Stimulated activated CD4-positive, alpha-beta T cell treated with anti-CD3 and anti-CD28 coated beads, Interleukin-4, amount 100 ng/mL, for 48 hours (primary cell): ENCODE measurements at places on chromosomes 16 and 17.
A peak's percentile ranks its signal among the peaks of the same experiment; 100 is the strongest.

DNA sequence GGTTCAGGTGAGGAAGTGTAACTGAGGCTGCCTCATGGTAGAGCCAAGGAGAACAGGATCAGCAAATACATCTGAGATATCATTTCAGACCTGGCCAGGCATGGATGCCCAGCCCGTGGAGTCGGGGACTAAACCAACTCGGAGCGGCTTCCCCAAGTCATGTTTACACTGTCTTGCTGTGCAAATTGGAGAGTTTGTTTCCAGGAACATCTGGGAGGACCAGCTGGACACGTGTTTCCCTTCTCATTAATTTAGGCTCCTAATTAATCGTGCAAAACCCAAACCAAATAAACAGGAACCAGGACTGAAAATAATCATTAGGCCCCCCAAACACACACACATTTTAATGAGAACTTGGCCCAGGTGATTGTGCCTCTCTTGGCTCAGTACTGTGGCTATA is 70.9 kb upstream of the SALL1 start:
- DNase-seq = no peak

- DNase-seq = no peak
Measured at GRCh38 chr17:45338996-45339535, 22.2 kb upstream of the MAP3K14 start.

GRCh38 chr17:38444151-38444550 is 15.9 kb downstream of the ARHGAP23 start:
- DNase-seq = peak; percentile 28

DNA sequence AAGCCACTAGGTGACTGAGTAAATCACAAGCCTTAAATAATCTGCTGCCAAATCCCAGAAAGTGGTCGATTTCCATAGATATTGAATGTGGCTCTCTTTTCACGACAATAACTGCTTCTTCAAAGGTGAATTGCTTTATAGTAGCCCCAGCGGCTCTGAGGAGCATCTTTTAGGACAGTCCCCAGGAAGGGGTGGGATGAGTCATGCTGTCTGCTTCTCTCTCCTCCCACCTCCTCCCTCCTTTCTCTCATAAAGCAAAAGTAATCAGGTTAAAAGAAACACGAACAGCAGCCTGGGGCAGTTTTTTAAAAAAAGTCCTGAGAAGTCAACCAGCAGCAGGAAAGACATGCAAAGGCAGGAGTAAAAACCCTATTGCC is 1.8 kb downstream of the KIAA0513 start:
- peak; percentile 35 for DNase-seq

DNA sequence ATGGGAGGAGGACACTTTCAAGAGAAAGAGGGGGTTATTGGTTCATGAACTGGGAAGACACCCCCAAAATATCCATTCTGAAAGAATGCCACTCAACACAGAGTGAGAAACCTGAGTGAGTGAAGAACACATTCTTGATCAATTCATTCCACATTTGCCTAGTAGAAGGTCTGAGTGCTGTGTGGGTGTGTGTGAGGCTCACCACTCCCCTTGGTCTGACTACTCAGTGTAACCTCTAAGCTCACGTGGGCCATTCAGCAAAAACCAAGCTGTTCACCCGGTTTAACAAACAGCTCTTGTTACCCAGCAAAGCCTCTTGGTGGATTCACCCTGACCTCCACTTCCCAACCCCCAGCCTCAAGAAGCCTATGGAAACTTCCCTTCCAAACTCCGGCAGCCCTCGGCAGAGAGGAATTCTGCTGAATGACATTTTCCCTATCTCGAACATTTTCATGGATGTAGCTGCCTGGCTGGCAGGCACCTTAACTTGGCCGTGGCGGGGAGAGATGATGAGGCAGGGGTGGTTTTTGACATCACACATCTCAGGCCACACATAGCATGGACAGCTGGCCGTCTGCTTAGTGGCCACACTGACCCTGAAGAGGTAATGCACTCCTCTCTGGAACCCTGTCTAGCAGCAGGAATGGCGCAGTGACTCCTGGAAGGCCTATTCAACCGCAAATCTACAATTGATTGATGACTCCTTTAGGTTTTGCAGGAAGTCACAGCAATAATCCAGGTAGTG is 11.6 kb downstream of the ST6GALNAC1 start:
- no peak for DNase-seq

GRCh38 chr16:4601036-4601863 is 13.4 kb downstream of the UBALD1 start:
- DNase-seq = no peak

GRCh38 chr16:86075839-86076440 is 177.0 kb downstream of the IRF8 start:
- DNase-seq = no peak

DNA sequence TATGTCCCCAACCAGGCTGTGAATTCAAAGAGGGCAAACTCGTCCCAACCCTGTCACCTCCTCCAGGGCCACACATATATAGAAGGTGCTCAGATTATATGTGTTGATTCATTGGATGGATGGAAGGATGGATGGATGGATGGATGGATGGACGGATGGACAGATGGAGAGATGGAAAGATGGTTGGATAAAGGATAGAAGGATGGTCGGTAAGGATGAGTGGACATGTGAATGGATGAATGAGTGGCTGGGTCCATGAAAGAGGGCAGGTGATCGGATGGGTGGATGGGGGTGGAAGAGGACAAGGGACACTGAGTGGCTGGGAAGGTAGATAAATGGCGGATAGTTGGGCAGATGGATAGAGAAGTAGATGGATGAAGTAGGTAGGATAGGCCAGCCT is 30.1 kb downstream of the TRPV3 start:
- DNase-seq = no peak

DNA sequence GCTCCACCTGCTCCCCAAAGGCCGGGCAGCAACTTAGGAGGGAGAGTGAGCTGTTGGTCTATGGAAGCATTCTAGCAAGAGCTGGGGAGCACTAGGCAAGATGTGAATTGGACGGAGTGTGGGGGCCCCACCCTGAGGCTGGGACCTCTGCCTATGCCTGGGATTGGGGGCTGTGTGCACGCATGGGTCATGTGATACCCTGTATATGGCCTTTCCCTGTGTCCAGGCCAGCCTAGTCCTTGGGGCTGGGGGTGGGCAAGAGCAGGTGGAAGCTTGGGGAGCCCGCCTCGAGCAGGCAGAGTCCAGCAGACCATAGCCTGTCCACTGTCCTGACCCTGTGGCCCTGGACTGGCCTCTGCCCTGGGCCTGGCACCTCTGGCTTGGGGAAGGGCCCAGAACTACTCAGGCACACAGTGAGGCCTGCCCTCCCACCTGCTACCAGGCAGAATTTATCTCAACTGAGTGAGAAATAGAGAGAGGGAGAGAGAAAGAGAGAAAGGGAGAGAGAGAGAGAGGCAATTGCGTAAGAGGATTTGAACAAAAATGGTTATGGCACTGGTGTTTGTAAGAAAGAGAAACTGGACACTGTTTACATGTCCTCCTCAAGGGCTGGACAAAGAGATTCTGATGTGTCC is 19.1 kb downstream of the PDP2 start:
- no peak for DNase-seq

- DNase-seq = no peak
Measured at GRCh38 chr17:17542906-17543635, 46.9 kb upstream of the RASD1 start.

- DNase-seq = no peak
Measured at GRCh38 chr16:17770104-17770503, 299.3 kb upstream of the XYLT1 start.

- no peak for DNase-seq
Measured at GRCh38 chr17:51079049-51079448, 41.6 kb downstream of the SPAG9 start.
